ENCODE measurements at places on chromosomes 4 and X.

- DNase-seq: no peak
Measured at GRCh38 chr4:85741921-85742591, 267.1 kb downstream of the ARHGAP24 start.

DNA sequence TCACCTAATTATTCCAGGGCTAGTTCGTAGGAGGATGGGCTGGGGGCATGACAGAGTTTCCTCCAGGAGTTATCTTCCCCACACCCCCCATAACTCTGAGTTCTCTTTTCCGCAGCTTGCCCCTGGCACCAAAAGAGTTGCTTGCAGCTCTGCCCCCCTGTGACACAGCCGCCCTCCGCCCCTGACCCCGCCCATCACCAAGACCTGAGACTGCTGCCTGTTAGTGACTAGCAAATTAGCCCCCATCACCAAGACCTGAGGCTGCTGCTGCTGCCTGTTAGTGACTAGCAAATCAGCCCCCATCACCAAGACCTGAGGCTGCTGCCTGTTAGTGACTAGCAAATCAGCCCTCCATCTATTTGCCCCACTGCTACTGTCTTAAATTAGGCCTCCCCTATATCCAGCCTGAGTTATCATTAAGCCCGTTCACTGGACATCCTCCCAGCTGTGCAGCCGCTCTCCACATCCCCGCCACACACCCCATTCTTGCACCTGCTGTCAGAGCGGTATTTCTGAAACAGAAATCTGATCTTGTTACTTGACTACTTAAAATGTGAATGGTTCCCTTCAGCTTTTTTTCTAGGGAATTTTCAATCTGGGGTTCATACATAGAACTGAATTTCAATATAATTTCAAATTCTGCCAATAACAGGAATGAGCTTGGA is 1.5 kb upstream of the PAPSS1 start:
- peak; percentile 45 for DNase-seq

DNA sequence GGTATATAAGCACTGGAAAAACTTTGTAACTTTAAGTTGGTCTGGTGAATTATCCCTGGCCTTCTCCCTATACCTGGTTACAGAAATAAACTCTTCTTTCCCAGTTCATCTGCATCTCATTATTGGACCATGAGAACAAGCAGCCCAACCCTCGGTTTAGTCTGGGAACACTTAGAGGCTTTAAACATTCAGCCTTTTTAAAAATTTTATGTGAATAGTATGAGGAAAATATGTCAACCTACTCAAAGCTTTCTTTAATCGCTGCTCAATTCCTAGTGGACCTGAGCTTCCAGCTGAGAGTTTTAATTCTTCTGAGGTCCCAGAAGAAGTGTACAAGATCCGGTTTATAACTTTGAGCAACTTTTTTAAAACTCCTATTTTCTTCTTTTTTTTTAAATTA is 358.6 kb upstream of the NOCT start:
- DNase-seq: no peak

- DNase-seq: no peak
Measured at GRCh38 chr4:183195534-183195933, 96.5 kb downstream of the WWC2 start.

All from CD8-positive, alpha-beta T cell (primary cell).